T-helper 2 cell (primary cell): ENCODE measurements at places on chromosomes 4 and X.

DNA sequence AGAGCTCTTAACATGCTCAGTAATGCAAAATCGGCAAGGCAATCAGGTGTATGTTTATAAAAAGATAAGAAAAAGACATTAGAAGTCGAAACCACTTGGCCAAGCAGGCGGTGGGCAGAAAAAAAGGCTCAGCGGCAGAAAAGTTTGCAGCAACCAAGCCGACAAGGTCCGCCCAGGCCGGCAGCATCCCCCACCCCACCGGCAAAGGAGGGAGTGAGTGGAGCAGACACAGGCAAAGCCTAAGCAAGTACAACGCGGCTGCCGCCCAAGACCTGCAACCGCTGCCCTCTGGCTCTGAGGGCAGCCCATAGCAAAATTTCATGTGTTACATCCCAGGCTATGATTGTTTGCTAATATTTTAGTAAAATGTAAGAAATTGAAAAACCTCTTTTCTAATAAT is 125.4 kb upstream of the ZCCHC13 start:
- DNase-seq = no peak

GRCh38 chr4:16896881-16897750 is 1.3 kb downstream of the LDB2 start:
- DNase-seq = no peak

DNA sequence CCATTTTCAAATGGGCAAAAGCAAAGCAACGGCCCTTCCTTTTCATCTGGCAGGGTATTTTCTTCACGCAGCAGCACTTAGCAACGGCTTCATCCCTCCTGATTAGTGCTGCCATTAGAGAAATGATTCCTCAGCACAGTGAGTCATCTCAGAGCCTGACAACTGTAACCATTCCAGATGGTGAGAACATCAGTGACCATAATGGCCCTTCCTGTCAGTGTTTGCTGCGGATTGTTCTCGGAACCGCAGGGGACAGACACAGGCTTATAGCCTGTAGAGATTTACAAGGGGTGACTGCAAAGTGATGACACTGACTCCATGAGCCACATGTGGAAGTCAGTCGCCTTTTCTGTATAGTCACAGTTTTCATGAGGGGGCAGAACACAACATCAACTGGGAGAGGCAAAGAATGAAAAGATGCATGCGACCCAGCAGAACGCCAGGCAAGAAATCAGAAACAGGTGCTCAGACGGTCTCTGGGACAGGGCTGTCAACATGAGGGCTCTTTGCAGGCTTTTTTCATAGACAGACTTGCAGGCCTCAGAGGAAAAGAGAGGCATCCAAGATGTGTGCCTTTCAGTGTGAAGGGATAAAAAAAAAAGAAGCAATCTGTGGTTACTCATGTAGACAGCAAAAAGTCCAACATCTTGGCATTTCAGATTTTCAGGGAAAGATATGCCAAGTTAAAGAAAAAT is 69.9 kb upstream of the FBXW7 start:
- DNase-seq = no peak

- no peak for DNase-seq
Observed at GRCh38 chr4:38672074-38672396, 8.0 kb downstream of the KLF3 start.

DNA sequence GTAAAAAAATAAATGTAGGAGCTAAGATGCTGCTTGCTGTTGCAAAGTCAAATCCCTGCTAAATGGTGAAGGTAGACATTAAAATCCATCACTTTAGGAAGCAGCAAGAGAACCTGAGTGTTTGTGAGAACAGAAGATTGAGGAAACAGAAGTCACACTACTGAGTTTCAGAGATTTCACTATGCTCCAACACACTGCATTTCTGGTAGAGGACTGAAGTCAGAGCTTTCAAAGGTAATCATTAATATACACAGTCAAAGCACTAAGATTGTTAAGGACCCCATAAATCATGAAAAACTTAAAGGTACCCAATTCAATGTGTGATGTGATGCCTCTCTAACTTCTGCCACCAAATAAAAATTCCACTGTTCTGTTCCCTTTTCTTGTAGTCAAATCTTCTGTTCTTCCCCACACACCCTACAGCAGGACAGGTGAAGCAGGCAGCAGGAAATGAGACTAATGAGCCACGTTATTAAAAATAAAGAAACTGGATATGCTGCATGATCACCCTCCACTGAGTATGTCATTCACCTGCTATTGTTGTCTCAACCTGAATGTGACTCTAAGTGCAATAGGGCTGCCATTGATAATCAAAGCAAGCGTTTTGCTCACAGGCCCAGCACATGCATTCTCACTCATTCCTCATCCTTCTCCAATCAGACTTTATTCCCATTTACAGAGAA is 28.9 kb upstream of the APELA start:
- no peak for DNase-seq
